ENCODE measurements at places on chromosomes 4 and X. TPM values are rescaled to one million over a fixed set of nuclear protein-coding genes. Genes with fewer than 3 reads are reported as not detected.

Gene RNF150
- 4.0 TPM for total RNA-seq

DNA sequence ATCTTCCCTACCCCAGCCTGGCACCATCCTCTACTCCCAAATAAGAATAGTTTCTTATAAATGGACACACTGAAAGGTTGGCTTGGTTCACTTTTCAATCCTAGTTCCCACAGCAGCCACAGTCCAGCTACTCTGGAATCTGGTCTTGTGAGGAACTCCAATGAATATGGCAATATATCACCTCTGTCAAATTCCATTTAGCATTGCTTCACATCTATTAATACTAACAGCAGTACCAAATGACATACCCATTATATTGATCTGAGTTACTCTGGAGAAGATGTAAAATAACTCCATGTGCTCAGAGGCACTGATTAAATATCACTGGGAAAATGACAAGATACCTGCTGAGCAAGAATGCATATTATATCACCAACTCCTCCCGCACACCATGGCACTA, 8.6 kb downstream of the OPHN1 start:
- DNase-seq = no peak

- DNase-seq = no peak
Measured at GRCh38 chrX:149647505-149647904, 15.9 kb upstream of the TMEM185A start.

DNA sequence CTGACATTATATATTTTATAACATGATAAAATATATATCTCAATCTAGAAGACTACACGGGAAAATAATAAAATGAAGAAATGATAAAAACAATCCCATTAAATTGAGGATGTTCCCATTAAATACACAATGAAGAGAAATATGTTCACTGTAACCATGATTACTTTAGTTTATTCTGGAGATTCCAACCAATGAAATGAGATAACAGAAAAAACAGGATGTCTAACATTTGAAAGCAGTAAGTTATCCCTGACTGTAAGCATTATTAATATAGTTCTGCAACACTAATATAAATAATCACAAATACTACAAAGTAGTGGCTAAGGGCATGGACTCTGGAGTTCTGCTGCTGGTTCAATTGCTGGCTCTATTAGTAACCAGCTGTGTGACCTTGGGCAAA, 169.4 kb downstream of the RNF150 start:
- no peak for DNase-seq

GRCh38 chrX:94942603-94943002, 1268.6 kb downstream of the FAM133A start:
- DNase-seq = no peak

Gene ATP8A1
- total RNA-seq = 26.9 TPM
